ENCODE measurements at places on chromosomes 11 and 22. TPM values are rescaled to one million over a fixed set of nuclear protein-coding genes. Genes with fewer than 3 reads are reported as not detected.

Gene CSNK2A3
- 2.1 TPM for total RNA-seq

Gene GRK3
- 0.25 TPM for total RNA-seq

Gene ACR
- total RNA-seq, result under 0.01 TPM

Gene PGA5
- not detected for total RNA-seq

Gene SOX6
- total RNA-seq, result under 0.01 TPM
